ENCODE measurements at places on chromosomes 3 and 15.

- DNase-seq: no peak
These were observed 22.5 kb downstream of the NRROS start for GRCh38 chr3:196662033-196662432.

GRCh38 chr3:139309061-139309591 is 34.7 kb upstream of the MRPS22 start:
- DNase-seq: no peak

DNA sequence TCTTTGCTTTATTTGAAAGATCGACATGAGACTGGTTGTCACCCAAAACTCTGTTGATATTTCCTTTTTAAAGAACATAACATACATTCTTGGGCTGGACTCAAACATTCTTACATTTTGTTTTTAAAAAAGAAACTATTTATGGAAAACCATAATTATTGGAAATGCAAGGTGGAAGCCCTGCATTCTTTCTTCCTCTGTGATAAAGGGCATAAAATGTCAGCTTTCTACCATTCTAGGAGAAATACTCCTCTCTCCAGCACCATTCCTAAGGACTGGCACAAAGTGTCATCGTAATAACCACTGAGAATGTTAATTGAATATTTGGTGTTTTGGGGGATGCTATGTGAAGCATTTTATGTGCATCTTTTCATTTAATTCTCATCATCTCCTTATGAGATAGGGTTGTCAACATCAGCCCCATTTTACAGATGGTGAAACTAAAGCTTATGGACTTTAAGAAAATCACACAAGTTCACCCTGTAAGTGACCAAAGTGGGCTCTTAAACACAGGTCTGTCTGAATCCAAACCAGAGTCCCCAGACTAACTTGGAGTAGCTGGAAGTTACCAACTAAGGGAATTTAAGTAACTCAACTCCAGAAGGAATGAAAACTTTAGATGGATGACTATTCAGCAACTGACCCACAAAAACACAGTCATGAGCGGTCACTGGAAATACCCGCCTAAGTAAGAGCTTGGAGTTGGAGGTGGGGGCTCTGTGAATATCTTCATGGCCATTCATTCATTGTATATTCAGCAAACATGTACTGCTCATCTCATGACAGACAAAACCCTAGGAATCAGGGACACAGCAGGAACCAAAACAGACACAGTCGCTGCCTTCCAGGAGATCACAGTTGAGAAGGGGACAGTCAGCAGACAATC is 45.9 kb upstream of the LMCD1 start:
- no peak for DNase-seq

- DNase-seq: no peak
These were observed 9.7 kb upstream of the CRBN start for GRCh38 chr3:3189102-3189727.

- DNase-seq: no peak
These were observed 68.2 kb downstream of the SIDT1 start for GRCh38 chr3:113600418-113601182.

Measured in activated T-cell treated with anti-CD3 and anti-CD28 coated beads, Interleukin-2, amount 50 U/mL, for 72 hours (primary cell).